ENCODE measurements at places on chromosomes 6 and 20. TPM values are rescaled to one million over a fixed set of nuclear protein-coding genes. Genes with fewer than 3 reads are reported as not detected.

PSORS1C2 gene
- not detected for total RNA-seq

LRP11 gene
- 67.0 TPM for total RNA-seq

ECT2L gene
- not detected for total RNA-seq

SAMD10 gene
- 1.6 TPM for total RNA-seq

C20orf202 gene
- total RNA-seq = not detected

NT5DC1 gene
- total RNA-seq = 13.4 TPM

VWA7 gene
- total RNA-seq = 0.36 TPM

EMILIN3 gene
- 0.12 TPM for total RNA-seq

ABHD12 gene
- total RNA-seq = 65.9 TPM

C2 gene
- not detected for total RNA-seq

NDUFAF5 gene
- 34.1 TPM for total RNA-seq

PRRC2A gene
- 53.7 TPM for total RNA-seq

MBOAT1 gene
- 20.5 TPM for total RNA-seq

GPR6 gene
- not detected for total RNA-seq

AVP gene
- not detected for total RNA-seq

SLC22A2 gene
- not detected for total RNA-seq

COL20A1 gene
- total RNA-seq = not detected

CDKN1A gene
- total RNA-seq = 18.0 TPM

ARMC12 gene
- total RNA-seq = not detected

OPRM1 gene
- not detected for total RNA-seq

PLN gene
- total RNA-seq = not detected

DNAH8 gene
- total RNA-seq = not detected

BMP7 gene
- 0.96 TPM for total RNA-seq

ELOVL4 gene
- 1.7 TPM for total RNA-seq

CDC5L gene
- total RNA-seq = 26.1 TPM

MEP1A gene
- not detected for total RNA-seq

GNL1 gene
- total RNA-seq = 38.6 TPM

OR2J3 gene
- not detected for total RNA-seq

DUSP22 gene
- total RNA-seq = 15.6 TPM

E2F1 gene
- 33.3 TPM for total RNA-seq

ANKEF1 gene
- 9.7 TPM for total RNA-seq

SCRT2 gene
- not detected for total RNA-seq

NOX3 gene
- total RNA-seq = not detected

TMEM170B gene
- total RNA-seq = 0.60 TPM

SF3B5 gene
- total RNA-seq = 311 TPM

ATAT1 gene
- 11.3 TPM for total RNA-seq

NR2E1 gene
- not detected for total RNA-seq

FAM217A gene
- not detected for total RNA-seq

CPXM1 gene
- total RNA-seq = not detected

BPIFA1 gene
- total RNA-seq = not detected

OOEP gene
- not detected for total RNA-seq

SRSF12 gene
- total RNA-seq = not detected

MAS1 gene
- not detected for total RNA-seq

EYS gene
- total RNA-seq = not detected

SDCBP2 gene
- total RNA-seq = 6.4 TPM

ABHD16B gene
- total RNA-seq = not detected

TAAR8 gene
- not detected for total RNA-seq

MYBL2 gene
- total RNA-seq = 53.1 TPM

TRIM31 gene
- total RNA-seq = not detected

COL12A1 gene
- 28.7 TPM for total RNA-seq
